ENCODE measurements at places on chromosomes 12 and 14.

DNA sequence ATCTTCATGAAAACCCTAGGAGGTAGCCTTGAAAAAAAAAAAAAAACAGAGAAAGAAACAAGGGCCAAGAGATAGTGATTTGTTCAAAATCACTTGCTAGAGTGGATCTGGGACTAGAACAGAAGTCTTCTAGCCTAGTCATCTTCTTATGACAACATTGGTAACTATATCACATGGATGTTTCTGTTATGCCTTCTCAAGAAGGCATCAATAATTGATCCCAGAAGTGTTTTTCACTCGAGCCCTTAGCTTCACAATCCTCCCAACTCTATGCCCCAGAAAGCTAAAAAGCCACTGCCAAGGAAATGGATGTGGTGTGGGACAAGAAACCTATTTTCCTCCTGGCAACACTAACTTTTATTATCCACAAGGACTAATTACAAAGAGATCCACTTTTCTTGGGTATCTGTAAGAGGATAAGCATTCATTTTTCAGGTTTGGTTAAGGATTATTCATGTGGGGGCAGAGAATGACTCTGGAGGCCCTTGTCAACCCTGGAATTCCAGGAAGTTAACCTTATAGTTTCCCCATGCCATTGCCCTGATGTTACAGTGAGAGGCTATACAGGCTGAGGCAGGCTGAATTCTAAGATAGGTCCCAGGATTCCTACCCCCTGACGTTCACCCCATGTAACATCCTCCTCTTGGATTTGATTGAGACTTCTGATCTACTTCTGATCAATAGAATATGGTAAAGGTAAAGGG, 67.7 kb upstream of the CPM start:
- DNase-seq: peak; percentile 16

- DNase-seq: no peak
Measured at GRCh38 chr14:58571769-58572472, 65.8 kb upstream of the DACT1 start.

DNA sequence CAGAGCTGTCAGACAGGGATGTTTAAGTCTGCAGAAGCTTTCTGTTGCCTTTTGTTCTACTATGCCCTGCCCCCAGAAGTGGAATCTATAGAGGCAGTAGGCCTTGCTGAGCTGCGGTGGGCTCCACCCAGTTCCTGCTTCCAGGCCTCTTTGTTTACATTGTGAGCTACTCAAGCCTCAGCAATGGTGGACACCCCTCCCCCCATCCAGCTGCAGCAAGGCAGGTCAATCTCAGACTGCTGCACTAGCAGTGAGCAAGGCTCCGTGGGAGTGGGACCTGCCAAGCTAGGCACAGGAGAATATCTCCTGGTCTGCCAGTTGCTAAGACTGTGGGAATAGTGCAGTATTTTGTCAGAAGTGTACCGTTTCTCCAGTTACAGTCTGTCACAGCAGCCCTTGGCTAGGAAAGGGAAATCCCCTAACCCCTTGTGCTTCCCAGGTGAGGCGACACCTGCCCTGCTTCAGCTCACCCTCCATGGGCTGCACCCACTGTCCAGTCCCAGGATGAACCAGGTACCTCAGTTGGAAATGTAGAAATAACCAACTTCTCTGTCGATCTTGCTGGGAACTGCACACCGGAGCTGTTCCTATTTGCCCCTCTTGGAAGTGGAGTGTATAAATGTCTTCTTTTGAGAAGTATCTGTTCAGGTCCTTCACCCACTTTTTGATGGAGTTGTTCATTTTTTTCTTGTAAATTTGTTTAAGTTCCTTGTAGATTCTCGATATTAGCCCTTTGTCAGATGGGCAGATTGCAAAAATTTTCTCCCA, 213.5 kb upstream of the SLC38A2 start:
- no peak for DNase-seq

GRCh38 chr12:105013892-105014291, 27.8 kb downstream of the NOPCHAP1 start:
- peak; percentile 37 for DNase-seq

DNA sequence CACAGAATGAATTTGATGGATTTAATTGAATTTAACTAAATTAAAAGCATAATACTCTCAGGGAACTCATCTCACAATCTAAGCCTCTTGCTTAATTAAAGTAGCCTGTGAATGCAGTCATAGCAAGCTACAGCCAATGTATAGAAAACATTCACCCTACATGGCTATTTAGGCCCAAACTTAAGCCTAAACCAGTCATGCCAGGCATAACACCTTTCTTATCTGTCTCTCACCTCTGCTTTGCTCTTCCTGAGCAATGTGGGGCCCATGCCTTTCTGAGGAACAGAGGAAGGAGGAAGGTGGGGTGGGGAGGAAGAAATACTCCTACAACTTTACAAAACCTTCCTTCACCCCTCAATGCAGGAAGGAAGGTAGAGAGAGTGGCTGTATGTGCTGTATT, 29.1 kb downstream of the IFNG-AS1 start:
- DNase-seq: no peak

- DNase-seq: no peak
Measured at GRCh38 chr12:6049992-6050391, 74.5 kb downstream of the VWF start.

DNA sequence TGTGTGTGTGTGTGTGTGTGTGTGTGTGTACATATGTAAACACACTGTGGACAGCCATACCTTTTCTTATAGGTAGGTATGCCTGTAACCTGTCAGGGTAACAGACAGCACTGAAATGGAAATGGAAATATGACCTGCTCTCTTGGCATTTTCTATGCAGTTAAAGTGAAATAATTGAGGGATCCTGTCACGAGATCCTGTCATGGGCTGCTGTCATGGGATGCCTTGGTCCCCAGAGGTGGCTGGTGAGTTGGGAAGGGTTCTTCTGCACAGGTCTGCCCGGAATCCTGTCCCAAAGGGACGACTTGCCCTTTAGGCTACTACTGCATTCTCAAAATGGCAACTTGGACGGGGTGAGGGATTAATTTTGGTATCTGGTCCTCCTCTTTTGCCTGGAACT, 47.3 kb downstream of the ELK3 start:
- no peak for DNase-seq

- no peak for DNase-seq
Measured at GRCh38 chr12:22494319-22494718, 50.0 kb downstream of the C2CD5 start.

DNA sequence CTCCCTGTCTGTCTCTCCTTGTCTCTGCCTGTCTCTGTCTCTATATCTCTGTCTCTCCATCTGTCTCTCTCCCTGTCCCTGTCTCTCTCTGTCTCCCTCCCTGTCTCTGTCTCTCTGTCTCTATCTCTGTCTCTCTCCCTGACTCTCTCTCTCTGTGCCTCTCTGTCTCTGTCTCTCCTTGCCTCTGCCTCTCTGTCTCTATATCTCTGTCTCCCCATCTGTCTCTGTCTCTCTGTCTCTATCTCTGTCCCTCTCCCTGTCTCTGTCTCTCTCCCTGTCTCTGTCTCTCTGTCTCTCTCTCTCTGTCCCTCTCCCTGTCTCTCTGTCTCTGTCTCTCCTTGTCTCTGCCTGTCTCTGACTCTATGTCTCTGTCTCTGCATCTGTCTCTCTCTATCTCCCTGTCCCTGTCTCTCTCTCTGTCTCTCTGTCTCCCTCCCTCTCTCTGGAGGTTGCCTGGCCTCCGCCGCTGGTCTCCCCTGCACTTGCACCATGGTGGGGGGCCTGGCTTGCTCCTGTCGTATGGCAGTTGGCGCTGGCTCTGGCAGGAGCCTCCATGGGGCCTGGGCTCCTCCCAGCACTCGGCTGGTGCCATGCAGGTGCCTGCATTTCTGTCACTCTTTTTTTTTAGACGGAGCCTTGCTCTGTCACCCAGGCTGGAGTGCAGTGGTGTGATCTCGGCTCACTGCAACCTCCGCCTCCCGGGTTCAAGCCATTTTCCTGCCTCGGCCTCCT, 28.3 kb downstream of the MMP17 start:
- DNase-seq: no peak

DNA sequence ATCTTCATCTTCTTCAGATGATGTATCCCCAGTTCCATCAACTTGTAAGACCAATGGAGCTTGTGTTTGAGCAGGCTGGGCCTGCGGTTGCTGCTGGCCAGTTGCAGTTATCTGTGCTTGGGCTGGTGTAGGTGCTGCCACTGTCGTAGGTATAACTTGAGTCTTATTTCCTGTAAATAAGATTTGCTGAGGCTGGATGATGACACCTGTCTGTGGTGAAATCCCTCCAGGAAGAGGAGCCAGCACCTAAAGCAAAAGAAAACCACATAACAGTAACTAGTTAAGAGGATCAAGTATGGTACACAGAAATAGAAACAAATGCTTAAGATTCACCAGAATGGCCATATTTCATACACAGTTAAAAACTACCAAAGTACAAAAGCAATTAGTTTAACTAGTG, 28.2 kb downstream of the GTF2A1 start:
- DNase-seq: no peak

DNA sequence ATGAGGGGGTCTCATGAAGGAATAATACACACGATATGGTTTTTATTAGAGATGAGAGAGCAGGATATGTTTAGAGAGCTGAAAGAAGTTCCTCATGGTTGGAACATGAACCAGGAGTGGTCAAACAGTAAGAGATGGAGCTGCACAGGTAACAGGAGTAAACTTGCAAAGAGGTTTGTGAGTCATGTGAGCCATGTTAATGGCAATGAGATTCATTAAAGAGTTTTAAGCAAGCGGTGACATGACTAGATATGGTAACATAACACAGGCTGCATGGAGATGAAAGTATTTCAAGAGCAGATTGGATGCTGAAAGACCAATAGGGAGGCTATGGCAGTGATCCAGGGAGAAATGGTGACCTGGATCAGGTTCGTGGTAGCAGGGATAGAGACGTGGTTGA, 62.6 kb upstream of the SSTR1 start:
- DNase-seq: no peak

DNA sequence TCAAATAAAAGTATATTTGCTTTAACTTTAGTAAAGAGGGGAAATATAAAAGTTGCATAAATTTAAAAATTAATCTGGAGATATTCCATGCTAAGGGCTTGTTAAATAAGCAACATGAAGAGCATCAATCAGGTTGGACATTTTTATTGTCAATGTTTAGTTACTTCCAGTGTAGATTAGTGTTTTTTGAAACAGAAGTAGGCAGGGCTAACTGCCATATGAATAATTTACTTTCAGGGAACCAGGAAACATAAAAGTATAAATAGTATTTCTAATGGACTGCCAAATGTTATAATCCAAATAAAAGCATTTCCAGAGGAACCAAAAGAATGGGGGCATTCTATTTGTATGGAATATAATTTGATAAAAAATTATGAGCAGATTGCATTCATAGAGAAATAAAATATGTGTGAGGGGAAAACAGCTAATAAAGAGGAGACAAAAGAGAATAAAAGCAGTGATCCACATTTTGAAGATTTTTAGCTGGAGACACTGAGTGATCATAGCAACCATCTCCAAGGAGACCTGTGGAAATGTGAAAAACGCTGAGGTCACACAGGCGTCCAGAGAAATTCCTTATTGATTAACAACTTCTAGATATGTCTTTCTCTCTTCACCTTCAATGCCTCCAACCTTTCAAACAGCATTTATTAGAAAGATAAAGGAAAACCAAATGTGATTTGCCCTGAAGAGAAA, 70.8 kb downstream of the SRGAP1 start:
- no peak for DNase-seq

DNA sequence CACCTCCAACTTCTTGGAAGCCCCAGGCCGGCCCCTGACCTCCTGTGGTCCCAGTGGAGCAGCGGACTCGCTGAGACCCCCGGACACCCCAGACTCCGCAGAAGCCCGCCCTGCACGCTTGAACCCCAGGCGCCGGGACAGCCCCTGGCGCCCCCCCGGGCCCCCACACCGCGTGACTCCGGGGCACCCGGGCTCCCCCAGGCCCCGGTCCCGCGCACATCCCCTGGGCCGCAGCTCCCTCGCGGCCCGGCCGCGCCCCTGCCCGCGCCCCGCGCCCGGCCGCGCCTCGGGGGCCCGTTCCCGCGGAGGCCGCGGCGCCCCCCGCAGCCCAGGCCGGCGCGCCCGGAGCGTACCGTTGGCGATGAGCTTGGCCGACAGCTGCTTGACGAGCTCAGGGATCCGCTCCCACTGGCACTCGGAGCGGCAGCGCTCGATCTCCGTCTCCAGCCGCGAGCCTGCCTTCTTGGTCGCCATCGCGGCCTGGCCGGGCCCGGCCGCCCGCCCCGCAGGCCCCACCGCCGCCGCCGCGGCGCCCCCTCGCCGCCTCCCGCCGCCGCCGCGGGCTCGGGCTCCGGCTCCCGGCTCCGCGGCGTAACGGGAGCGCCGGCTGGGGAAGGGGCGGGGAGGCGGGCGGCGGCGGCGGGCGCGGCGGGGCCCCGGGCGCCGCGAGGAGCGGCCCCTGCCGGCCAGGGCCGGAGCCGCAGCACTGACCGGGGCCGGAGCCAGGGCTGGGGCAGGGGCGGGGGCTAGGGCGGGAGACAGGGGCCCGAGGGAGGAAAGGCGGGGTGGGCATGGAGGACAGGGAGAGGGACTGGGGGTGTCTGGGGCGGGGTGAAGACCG, at the start of gene TTC7B:
Gene TTC7B, minus strand, starts transcription at position 609 of the 841 bp plus-strand sequence. Its CDS starts 135 bp downstream, at position 474.
- no peak for DNase-seq

DNA sequence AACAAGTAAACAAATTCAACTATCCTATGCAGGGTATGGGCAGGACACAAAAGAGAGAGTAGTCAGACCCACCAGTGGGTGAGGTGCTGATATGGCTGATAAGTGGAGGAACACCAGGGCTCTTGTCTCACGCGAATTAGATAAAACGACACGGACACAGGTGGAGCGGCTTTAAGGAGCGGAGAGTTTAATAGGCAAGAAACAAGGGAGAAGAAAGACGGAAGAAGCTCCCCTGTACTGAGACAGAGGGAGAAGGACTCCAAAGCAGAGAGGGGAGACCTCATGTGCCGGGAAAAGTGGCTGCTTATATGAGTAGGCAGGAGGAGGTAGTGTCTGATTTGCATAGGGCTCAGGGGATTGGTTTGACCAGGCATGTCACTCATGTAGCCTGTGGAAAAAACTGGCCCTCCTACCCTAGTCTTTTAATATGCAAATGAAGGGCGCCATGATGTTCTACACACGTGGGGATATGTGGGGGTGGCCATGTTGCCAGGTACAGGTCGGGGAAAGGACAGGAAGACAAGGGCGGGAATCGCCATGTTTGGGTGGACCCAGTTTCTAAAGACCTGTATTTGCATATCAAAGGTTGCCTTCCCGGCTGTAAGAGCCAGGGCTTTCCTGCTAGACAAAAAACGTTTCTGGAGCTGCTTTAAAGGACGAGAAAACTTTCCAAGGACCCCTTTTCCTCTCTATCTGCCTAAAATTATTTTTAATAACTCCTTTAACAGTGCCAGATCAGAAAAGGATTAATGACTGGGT, 28.8 kb downstream of the RPGRIP1 start:
- peak; percentile 90 for DNase-seq
